Activated T-helper 1 cell treated with Interleukin-2 at 50 U/mL for 16 hours (primary cell): ENCODE measurements at places on chromosomes 13 and 19.

DNA sequence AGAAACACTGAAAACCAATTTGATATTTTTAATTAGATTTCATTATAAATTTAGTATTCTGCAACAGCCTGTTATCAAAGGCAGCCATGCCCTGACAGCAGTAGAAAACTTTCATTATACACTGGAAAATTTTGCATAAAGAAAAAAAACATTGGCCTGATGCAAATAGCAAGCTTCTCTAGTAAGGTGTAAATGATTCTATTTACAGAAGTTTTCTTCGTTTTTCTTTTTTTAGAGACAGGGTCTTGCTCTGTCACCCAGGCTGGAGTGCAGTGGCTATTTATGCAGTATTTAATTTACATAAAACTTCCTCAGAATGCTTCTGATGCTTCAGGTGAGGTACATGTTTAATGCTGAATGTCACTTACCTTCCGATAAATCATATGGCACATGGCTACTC lies 67.0 kb downstream of the ABCC4 start:
- DNase-seq: no peak

GRCh38 chr19:1146412-1146699 lies 27.7 kb downstream of the SBNO2 start:
- no peak for DNase-seq

GRCh38 chr13:51726446-51727193 lies 77.3 kb downstream of the DHRS12 start:
- DNase-seq: no peak

DNA sequence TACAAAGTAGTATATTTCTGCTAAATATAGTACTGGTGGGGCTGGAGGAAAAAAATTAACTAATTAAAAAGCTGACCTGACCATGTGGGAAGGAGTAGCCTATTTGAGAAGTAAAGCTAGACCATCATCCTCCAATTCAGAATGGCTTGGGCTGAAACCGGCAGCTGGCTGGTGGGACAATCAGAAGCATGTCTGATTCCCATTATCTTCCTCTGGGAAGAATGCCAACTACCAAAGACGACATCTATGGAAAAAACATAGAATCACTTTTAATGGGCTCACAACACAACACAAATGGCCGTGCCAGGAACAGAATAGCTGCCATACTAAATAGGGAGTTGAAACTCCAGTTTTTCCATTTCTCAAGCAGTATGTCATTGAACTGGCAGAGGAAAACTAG lies 120.4 kb upstream of the FREM2 start:
- DNase-seq: no peak

- no peak for DNase-seq
These were observed 232.6 kb upstream of the GPC6 start for GRCh38 chr13:92994056-92994455.

- DNase-seq: no peak
These were observed 6.3 kb upstream of the ZNF358 start for GRCh38 chr19:7509625-7510024.

DNA sequence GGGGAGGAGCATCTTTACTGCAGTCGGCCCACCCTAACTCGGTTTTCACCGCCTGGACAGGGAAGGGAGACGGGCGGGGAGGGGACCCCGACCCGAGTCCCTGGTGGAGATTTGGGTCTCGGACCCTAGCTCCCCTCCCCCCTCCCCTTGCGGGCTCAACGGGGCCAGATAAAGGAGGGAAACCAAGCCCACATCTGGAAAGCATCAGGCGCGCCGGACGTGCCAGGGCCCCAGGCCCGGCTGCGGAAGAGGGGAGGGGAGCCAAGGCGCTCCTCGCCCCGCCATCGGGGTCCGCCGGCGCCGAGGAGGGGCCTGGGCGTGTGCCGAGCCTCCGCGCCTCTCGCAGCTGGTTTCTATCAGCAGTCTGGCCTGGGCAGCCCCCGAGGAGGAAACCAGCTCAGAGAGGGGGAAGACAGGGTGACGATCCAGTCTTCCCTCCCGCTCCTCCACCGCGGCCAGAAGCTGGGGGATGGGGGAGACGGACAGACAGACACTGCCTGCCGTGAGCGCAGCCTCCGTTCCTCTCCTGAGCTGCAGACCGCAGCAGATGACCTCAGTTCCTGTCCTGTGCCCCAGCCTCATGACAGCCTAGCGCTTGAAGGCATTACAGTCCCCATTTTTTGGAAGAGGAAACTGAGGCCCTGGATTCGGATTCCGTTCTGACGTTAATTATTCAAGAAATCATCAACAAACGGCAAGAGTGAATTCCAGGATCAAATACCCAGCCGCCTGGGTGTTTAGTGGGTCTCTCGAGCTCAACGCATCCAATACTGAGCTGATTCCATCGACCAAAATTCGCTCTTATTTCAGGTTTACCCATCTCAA lies 3.6 kb upstream of the GNG8 start:
- no peak for DNase-seq

- no peak for DNase-seq
These were observed 37.5 kb downstream of the ANKRD27 start for GRCh38 chr19:32637480-32637879.
